Activated T-helper 1 cell treated with anti-CD3 and anti-CD28 coated beads, Interleukin-12 subunit alpha, Interleukin-12 subunit beta, Interleukin-2, Interleukin-4 antibody, amounts not matched to agents 30 ng/mL and 10 ng/mL and 1 ng/mL, durations not matched to agents 14 hours and 24 hours and 36 hours (primary cell): ENCODE measurements at places on chromosomes 3 and 15.

DNA sequence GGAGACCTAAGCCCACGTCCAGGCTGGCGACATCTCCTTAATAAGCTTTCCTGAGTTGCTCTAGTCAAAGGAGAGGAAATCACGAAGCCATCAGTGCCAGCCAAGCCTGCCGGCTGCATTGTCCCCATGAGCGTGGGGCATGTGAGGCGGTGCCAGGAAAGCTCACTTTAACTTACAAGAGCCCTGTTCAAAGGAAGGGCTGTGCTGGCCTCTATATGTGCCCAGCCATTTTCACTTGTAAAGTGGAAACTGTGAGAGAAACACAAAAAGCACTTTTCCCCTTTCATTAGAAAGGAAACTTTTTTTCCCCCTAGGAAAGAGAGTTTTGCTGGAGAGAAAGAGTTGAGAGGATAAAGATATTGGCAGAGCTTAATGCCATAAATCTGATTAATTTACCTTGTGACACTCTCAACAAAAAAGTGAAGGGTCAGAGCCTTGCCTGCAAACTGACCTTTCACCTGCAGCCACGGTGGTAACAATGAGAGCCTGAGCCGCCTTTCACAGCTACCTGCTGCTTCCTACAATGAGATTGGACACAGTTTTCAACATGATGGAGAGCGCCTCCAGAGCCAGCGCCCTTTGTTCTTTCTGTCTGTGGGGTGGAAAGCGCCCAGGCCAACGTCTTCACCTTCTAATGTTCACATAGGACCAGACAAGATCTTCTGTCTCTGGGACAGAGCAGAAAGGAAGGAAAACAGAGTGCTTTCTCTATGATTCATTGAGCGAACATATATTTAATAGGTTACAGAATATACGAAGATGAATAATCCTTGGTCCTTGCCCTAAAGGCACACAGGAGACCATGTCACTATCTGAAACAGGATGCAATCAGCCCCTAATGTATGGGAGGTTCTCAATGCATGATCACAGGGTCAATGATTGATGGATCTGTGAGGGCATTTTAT is 233.1 kb upstream of the HES1 start:
- DNase-seq = no peak
- H3K36me3 ChIP-seq = no peaks in the 10 kb centered on the region
- H3K4me3 ChIP-seq = no peak overlapping the region
- H3K27ac ChIP-seq = no peak overlapping the region
- peaks cover 8% of the 10 kb centered on the region for H3K27me3 ChIP-seq

DNA sequence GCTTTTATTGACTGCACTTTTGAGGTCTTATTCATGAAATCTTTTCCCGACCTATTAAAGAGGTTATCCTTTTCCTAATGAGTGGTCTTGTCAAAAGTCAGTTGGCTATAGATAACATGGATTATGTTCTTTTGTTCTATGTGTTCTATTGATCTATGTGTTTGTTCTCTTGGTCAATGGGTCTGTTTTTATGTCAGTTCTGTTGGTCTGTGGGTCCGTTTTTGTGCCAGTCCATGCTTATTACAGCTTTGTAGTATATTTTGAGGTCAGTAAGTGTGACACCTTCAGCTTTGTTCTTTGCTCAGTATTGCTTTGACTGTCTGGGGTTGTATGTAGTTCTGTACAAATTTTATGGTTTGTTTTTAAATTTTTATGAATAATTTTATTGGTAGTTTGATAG is 7.8 kb downstream of the TFG start:
- H3K36me3 ChIP-seq = peaks cover 48% of the 10 kb centered on the region
- H3K27ac ChIP-seq = no peak overlapping the region
- no peak for DNase-seq

GRCh38 chr3:166809520-166809919 is 570.6 kb downstream of the ZBBX start:
- no peak overlapping the region for H3K27ac ChIP-seq
- no peaks in the 10 kb centered on the region for H3K4me1 ChIP-seq
- DNase-seq = no peak
- no peaks in the 10 kb centered on the region for H3K27me3 ChIP-seq
- no peaks in the 10 kb centered on the region for H3K36me3 ChIP-seq

GRCh38 chr3:14789640-14790285 is 29.0 kb upstream of the FGD5 start:
- H3K4me1 ChIP-seq = no peaks in the 10 kb centered on the region
- H3K27me3 ChIP-seq = peaks cover 9% of the 10 kb centered on the region
- DNase-seq = no peak
- no peaks in the 10 kb centered on the region for H3K36me3 ChIP-seq

- no peaks in the 10 kb centered on the region for H3K36me3 ChIP-seq
- DNase-seq = no peak
- H3K27ac ChIP-seq = no peak overlapping the region
- no peak overlapping the region for H3K4me3 ChIP-seq
- no peaks in the 10 kb centered on the region for H3K4me1 ChIP-seq
Observed at GRCh38 chr3:25872200-25872877, 82.4 kb downstream of the OXSM start.

DNA sequence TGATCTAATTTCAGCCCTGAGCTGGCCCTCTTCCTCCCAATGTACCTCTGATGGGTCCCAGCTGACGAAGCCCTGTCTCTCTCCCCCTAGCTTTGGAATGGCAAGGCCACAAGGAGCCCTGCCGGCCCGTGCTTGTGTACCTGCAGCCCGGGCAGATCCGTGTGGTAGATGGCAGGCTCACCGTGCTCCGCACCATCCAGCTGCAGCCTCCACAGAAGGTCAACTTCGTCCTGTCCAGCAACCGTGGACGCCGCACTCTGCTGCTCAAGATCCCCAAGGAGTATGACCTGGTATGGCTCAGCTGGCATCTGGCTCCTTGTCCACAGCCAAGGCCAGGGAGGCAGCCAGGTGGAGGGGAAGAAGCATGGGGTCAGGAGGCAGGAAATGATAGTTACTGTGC is 14.2 kb downstream of the DUOX1 start:
- no peak overlapping the region for H3K4me3 ChIP-seq
- no peak overlapping the region for H3K27ac ChIP-seq
- no peaks in the 10 kb centered on the region for H3K4me1 ChIP-seq
- no peak for DNase-seq

GRCh38 chr3:48516571-48516970 is 12.6 kb upstream of the SHISA5 start:
- H3K4me1 ChIP-seq = peaks cover 64% of the 10 kb centered on the region
- H3K36me3 ChIP-seq = no peaks in the 10 kb centered on the region
- H3K27ac ChIP-seq = no peak overlapping the region
- no peaks in the 10 kb centered on the region for H3K27me3 ChIP-seq
- DNase-seq = no peak

DNA sequence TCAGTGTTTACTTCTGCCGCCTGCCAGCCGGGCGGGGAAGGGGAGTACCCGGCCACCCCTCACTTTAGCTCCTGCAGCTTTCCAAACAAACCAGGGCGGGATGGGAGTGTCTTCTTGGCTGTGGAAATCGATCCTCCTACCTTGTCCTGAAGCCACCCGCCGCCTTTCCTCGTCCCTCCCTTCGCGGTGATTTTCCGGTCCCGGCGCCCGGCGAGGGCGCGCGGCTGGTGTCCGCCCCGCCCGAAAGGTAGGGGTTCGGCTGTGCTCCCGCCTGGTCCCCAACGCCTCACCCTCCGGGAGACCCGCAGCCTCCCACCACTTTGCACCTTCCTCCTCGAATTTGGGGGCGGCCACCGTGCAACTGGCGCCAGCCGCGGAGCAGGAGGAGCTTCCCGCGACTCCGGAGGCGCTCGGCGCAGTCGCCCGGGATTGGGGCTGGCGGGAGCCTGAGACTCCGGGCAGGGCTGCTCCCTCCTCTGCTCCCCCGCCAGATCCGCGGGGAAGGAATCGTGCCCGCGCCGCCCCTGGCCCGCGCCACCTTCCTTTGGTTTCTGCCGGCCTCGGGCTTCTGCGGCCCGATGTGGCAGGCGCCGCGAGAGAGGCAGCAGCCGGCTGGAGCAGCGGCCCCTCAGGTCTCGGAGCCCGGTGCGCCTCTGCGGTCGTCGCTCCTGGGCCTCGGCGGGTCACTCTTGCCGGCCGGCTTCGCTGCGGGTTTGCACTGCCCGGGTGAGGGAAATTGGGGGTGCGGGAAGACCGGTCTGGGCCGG is 30.7 kb upstream of the ST3GAL6 start:
- no peaks in the 10 kb centered on the region for H3K36me3 ChIP-seq
- DNase-seq = no peak
- H3K27me3 ChIP-seq = peaks cover 53% of the 10 kb centered on the region
- no peak overlapping the region for H3K27ac ChIP-seq
- peak overlapping the region; percentile 65 for H3K4me3 ChIP-seq
- H3K4me1 ChIP-seq = peaks cover 13% of the 10 kb centered on the region

GRCh38 chr15:33322091-33322490 is 11.3 kb downstream of the RYR3 start:
- peaks cover 8% of the 10 kb centered on the region for H3K27me3 ChIP-seq
- H3K36me3 ChIP-seq = no peaks in the 10 kb centered on the region
- no peak overlapping the region for H3K4me3 ChIP-seq
- no peak overlapping the region for H3K27ac ChIP-seq
- H3K4me1 ChIP-seq = peaks cover 5% of the 10 kb centered on the region

DNA sequence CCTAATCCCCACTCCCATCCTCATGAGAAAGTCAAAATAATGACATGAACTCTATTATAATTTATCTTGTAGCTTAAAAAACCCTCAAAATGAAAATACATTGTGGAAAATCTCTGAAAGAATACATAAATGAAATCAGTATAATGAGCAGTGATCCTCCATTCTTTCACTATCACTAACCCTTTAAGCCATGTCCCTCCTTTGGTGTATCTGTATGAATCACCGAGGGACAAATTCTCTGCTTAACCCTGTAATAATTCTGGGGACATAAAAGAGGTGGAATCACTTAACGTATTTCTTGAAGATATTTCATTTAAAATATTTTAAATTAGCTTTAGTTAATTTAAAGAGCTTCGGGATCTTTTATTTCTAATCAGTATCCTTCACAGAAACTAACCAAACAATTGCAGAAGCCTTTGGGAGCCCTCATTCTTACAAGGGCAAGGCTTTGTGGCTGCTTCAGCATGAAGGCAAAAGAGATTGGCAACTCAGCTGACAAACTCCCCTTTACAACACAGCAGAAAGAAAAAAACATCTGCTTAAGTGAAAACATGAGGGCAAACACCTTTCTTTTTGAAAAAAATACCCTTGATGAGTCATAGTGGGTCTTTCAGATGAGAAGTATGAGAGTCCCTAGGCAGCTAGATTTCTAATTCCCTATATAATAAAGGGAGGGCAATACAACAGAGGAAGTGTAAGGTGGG is 44.0 kb upstream of the ALCAM start:
- no peaks in the 10 kb centered on the region for H3K36me3 ChIP-seq
- no peak overlapping the region for H3K27ac ChIP-seq
- H3K4me3 ChIP-seq = no peak overlapping the region
- H3K4me1 ChIP-seq = no peaks in the 10 kb centered on the region

DNA sequence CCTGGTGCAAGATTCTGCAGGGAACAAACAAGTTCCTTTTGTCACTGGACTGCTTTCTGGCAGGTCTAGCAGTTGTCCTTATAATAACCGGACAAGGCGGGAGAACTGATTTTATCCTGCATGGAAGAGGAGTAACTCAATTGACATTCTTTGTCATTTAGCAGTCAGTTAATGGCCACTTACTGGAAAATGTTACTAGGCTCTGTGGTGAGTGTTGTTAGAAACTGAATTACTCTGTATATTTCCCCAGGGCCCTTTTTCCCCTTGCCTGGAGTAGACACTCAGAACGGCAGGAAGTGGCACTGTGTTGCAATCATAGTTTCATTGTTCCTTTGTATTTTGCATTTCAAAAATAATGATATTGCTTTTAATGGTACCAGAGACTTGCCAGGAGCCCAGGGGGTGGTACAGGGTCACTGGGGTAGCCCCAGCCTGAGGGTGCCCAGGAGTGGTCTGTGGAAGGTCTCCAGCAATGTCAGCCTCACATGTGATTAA is 318.6 kb upstream of the LRRFIP2 start:
- H3K4me1 ChIP-seq = peaks cover 8% of the 10 kb centered on the region
- peaks cover 2% of the 10 kb centered on the region for H3K27me3 ChIP-seq
- DNase-seq = no peak
- peak overlapping the region; percentile 10 for H3K27ac ChIP-seq

DNA sequence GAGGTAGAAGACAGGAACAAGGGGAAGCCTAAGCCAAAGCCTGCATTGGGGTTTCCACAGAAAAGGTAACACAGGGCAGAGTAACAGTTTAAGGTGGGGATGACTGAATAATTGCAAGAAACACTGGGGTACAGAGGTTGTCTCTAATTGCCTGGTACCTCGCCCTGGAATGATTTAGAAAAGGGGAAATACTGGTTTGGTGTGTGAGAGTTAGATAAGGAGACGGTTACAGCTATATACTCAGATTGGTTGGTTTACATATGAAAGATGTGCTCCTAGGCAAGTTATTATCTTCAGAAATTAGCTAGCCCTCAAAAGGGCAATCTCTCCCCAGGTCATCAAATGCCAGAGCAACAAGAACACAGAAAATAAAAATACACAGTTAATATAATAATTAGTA is 58.8 kb downstream of the SMARCC1 start:
- no peaks in the 10 kb centered on the region for H3K27me3 ChIP-seq
- no peak overlapping the region for H3K4me3 ChIP-seq
- H3K4me1 ChIP-seq = peaks cover 5% of the 10 kb centered on the region
- no peak overlapping the region for H3K27ac ChIP-seq
- no peak for DNase-seq

DNA sequence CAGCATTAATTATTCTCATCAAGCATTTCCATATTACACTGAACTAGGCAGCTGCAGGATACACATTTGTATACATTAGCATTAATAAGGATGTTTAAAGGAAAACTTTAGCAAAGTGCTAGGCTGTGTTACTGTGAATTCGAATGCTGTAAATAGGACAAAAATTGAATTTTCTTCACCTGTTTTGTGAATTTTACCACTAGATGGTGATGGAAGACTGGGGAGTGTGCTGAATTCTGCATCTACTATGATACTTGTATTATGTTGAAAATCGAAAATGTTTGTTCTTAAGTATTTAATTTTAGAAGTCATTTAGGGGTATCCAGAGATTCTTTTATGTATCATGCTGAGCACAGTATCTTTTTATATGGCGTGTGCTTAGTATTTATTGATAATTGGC is 12.3 kb upstream of the P2RY14 start:
- peaks cover 3% of the 10 kb centered on the region for H3K4me1 ChIP-seq
- no peak for DNase-seq
- no peak overlapping the region for H3K4me3 ChIP-seq
- H3K27ac ChIP-seq = no peak overlapping the region
- no peaks in the 10 kb centered on the region for H3K36me3 ChIP-seq

DNA sequence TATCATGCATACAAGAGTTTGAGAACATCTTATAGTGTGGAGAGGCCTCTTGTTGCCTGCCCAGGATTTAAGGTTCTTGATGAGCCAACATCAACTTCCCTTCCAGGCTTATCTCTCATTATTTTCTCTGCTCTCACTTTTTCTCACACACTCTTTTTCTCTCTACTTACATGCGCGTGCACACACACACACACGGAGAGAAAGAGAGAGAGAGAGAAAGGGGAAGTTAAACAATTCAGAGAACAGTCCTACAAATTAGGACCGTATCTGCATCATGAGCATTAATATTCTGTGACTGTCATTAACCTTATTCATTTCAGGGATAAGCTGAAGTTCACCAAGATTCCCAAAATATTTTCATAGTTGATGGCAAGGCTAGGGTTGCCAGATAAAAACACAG is 269.0 kb downstream of the ZNF621 start:
- no peak overlapping the region for H3K4me3 ChIP-seq
- H3K36me3 ChIP-seq = no peaks in the 10 kb centered on the region
- H3K4me1 ChIP-seq = no peaks in the 10 kb centered on the region
- no peak overlapping the region for H3K27ac ChIP-seq
- DNase-seq = no peak

GRCh38 chr15:40743921-40744814 is 10.9 kb downstream of the RMDN3 start:
- peaks cover 43% of the 10 kb centered on the region for H3K4me1 ChIP-seq
- H3K27ac ChIP-seq = peak overlapping the region; percentile 95
- H3K36me3 ChIP-seq = peaks cover 40% of the 10 kb centered on the region
- peak; percentile 70 for DNase-seq
- H3K27me3 ChIP-seq = no peaks in the 10 kb centered on the region
- peak overlapping the region; percentile 60 for H3K4me3 ChIP-seq
